ENCODE measurements at places on chromosomes 11 and 22.

DNA sequence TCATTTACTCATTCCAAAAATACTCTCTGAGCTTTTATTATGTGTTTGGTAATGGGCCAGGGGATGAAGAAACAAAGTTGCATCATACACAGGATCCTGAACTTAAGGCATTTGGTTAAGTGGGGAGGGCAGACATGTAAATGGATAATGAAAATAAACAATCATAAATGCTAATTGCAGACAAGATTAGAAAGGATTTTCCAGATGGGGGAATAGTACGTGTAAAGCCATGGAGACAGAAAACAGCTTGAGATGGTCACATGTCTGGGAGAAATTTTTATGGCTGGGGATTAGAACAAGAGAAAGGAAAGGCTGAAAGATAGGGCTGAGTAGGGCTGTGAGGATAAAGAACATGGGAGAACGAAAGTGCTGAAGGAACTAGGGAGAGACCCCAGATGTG is 534.3 kb upstream of the LARGE1 start:
- DNase-seq: no peak

- no peak for DNase-seq
These were observed 147.4 kb downstream of the TRIM29 start for GRCh38 chr11:119990309-119991021.

DNA sequence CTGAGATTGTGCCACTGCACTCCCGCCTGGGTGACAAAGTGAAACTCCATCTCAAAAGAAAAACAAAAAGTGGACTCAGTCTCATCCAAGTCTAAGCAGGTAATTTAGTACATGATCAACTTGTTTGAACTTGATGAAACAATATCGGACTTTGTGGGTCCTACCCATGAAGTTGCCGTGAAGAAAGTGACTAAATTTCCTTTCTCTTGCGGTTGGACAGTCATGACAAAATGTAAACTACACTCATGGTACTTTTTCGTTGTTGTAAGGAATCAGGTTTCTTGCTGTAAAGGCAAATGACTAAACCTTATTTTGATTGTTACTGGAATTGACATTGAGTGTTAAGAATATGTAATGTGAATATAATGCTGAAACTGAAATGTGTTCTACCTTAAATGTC is 164.5 kb upstream of the PLET1 start:
- DNase-seq: no peak

DNA sequence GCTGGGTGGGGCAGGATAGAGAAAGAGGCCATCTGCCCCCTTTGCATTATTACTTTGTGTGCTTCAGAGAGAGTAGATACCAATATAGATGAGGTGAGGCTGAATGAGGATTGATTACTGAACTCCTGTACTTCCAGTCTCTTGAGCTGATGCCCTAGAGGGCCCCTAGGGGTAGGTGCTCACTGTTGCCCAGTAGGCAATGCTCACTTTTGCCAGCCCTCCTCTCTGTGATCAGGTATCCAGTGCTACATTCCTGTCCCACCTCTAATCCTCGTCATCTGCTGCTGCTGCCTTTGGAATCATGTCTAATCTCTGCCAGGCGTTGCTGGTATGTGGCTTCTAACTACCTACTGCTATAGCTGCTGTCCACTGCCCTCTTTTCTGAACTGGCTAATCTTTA is 57.2 kb downstream of the CCDC83 start:
- no peak for DNase-seq

- DNase-seq: no peak
These were observed 15.1 kb upstream of the RGL4 start for GRCh38 chr22:23675502-23676415.

Measured in activated naive CD4-positive, alpha-beta T cell treated with anti-CD3 and anti-CD28 coated beads, Interleukin-2, amount 50 U/mL, for 72 hours (primary cell).